Activated T-helper 1 cell treated with Interleukin-2 at 50 U/mL for 16 hours (primary cell): ENCODE measurements at places on chromosomes 4 and X.

- no peak for DNase-seq
Measured at GRCh38 chrX:13763489-13763888, 28.9 kb downstream of the OFD1 start.

DNA sequence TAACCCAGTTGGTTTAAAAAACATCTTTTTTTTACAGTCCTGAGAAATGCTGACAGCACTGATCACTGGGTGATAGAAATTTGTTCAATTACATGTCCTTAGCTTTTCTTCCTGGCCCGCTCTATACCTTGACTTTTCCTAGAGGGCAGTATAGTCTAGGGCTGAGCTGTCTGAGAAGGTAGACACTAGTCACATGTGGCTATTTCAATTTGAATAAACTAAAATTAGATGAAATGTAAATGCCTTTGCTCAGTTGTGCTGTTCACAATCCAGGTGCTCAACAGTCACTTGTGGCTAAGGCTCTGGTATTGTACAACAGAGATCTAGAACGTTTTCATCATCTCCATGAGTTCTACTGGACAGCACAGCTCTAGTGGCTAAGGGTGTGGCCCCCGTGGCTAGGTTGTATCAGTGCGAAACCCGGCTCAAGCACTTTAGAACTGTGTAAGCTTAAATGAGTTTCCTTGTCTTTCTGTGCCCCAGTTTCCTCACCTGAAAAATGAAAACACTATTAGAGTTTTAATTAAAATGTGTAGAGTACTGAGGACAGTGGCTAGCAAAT is 111.6 kb upstream of the WDR17 start:
- no peak for DNase-seq

DNA sequence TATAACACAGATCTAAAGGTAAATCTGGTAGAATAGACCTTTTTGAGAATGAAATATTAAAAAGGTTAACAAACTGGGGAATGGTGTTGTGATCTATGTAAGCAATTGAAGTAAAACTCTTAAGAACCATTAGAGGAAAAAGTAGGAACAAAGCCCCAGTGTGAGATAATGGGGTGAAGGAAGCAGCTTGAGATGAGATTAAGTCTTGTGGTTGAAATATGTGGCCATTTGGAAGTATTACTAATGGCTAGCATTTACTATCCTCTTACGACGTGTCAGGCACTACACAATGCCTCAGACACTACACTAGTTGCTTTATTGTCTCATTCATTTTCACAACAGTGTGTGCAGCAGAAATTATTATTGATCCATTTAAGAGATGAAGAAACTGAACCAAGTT is 25.9 kb upstream of the NDNF start:
- DNase-seq, result no peak

- no peak for DNase-seq
Measured at GRCh38 chr4:183986291-183986970, 81.3 kb downstream of the STOX2 start.

DNA sequence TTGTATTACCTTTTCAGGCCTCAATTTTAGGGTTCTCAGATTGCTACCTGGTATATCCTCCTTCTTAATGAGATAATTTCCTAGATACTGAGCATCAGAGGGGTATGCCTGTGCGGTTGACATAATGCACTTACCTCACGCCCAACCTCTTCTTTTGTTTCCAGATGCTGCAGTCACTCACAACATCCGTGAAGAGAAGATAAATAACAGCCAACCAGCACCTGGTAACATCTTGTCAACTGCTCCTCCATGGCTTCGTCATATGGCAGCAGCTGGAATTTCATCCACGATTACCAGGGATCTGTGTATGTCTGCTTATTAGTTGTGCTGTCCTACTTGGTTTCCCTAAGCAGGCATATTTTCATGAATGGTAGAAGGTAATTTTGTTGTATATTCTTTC is 16.7 kb downstream of the SAGE1 start:
- no peak for DNase-seq

- no peak for DNase-seq
Measured at GRCh38 chrX:22373094-22373493, 100.4 kb downstream of the CBLL2 start.

- DNase-seq, result no peak
Measured at GRCh38 chrX:134746410-134746785, 88.1 kb upstream of the PLAC1 start.

DNA sequence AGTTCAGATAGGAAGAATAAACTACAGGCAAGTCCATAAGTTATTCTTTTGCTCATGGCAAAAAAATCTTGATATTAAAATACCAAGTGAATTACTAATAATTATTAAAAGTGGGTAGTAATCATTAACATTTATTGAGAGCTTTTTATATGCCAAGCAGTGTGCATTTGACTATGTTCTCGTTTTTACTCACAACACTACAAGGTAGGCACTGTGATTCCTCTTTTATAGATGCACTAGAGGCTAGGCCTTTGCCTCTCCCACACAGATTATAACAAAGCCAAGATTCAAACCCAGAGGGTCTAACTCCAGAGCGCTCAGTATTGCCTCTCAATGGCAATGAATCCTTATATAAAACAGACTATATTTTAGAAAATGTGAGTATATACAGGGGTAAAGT is 254.2 kb downstream of the NAF1 start:
- no peak for DNase-seq

DNA sequence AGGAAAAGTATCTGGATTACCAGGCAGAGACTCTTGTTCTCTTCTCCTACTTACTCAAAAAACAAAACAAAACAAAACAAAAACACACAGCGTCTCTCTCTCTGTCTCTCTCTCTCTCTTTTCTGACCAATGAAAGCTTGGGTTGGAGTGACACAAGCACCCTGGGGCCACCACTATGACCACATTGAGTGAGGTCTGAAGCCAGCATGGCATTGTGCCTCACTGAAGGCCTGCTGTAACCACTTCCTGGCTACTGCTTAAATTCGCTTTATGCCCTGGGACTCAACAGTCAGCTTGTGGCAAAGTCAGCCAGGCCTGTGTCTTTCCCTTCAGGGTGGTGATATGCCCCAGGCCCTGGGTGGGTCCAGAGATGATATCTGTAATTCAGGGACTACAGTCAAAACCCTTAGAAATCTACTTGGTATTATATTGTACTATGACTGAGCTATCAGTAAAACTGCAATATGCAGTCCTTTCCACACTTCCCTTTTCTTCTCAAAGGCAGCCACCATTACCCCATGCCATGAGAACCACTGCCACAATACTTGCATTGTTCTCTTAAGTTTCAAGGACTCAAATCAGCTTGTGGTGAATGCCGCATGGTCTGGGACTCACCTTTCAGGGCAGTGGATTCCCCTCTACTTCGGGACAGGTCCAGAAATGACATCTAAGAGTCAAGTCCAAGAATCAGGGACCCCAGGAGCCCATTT is 606.8 kb upstream of the KLHL4 start:
- DNase-seq, result no peak

DNA sequence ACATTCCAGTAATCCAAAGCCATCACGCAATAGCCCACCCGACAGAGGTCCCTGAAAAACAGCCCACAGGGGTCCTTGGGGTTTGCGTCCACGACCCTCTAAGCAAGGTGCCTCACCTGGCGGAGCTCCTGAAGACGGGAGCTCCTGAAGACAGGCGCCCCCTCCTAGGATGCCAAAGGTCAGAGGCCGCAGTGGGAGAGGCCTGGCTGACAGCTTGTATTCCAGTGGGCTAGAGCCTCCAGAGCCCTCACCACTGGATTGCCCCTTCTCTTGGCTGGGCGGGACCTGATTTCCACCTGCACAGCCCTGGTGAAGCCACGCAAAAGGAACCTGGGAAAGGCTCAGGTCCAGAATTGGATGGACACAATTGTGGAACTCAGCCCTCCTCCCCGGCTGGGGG is 29.7 kb upstream of the WFS1 start:
- DNase-seq, result no peak

- no peak for DNase-seq
Measured at GRCh38 chr4:118920247-118920646, 31.6 kb downstream of the SYNPO2 start.

GRCh38 chrX:74349387-74349786 is 45.4 kb downstream of the ZCCHC13 start:
- no peak for DNase-seq

- DNase-seq, result no peak
Measured at GRCh38 chr4:163606896-163607691, 112.6 kb downstream of the TMA16 start.

GRCh38 chr4:1004557-1005485 is 6.6 kb upstream of the FGFRL1 start:
- no peak for DNase-seq

DNA sequence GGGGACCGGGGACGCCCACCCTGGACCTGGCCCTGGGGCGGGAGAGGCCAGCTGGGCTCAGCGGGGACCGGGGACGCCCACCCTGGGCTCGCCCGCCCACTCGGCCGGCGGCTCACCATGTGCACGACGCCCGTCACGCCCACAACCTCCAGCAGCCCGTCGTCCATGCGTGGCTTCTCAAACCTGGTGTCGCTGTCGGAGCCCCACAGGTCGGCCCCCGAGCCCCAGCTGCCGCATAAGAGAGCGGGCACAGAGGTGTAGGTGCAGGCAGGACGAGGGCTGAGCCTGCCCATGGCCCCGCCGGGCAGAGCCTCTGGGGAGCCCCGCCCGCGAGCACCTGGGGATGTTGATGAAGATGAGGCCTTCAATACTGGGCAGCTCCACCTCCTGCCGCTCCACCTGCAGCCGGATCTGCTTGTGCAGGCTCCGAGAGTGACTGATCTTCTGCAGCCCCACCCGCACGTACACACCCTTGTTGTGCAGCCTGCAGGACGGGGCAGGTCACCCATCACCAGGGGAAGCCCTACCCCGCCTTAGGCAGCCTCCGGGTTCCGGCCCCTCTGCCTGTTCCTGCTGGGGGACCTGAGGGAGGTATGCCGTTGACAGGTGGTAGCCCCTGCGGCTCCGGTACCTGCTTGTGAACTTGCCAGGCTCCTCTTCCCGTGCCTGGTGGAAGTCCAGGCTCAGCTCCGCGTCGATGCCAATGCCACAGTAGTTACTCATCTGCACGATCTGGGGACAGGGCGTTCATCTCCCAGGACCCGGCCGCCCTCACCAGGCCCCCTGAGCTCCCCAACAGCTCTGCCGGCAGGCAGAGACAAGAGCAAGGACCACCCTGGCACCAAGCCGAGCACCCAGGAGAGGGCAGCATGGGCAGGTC is 11.8 kb downstream of the DGKQ start:
- no peak for DNase-seq

GRCh38 chr4:107970063-107970798 is 19.5 kb upstream of the HADH start:
- DNase-seq, result no peak

- DNase-seq, result no peak
Measured at GRCh38 chr4:117771647-117772337, 262.5 kb upstream of the NDST3 start.

- DNase-seq, result no peak
Measured at GRCh38 chr4:38111717-38112116, 151.5 kb downstream of the PTTG2 start.

GRCh38 chrX:109089359-109089758 is 353.0 kb upstream of the IRS4 start:
- DNase-seq, result no peak

- DNase-seq, result no peak
Measured at GRCh38 chr4:172628263-172628662, 540.3 kb upstream of the GALNT7 start.

DNA sequence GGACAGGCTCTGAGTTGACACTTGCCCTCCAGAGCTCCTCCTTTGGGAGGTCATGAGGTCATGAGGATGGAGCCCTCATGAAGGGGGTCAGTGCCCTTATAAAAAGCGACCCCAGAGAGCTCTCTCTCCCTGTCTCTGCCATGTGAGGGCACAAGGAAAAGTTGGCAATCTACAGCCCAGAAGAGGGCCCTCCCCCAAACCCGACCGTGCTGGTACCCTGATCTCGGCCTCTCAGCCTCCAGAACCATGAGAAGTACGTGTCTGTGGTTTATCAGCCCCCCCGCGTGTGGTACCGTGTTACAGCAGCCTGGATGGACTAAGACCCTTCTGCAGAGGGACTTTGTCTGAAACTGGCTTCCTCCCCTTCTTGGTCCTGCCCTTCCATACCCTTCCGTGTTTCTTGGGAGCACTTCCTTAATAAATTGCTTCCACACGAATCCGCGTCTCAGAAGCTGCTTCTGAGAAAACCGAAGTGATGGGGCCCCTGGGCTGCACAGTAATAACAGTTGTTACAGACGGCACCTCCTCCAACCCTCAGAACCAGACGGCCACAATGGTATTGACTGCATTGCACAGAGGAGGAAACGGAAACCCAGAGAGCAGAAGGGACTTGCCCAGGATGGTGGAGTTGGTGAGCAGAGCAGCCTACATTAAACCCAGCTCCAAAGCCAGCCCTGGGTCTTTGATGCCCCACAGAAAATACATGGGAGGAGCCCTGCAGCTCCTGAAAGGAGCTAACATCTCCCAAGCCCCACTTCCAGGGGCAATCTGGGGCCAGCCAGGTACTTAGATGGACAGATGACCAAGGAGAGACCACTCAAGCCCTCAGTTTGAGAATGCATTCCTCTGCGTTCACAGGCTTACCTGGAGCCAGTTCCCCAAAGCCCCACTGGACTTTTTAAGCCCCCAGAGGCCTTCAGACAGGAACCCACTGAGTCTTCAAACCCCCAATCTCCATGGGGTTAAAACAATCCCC is 242.7 kb downstream of the BCOR start:
- peak; percentile 62 for DNase-seq

DNA sequence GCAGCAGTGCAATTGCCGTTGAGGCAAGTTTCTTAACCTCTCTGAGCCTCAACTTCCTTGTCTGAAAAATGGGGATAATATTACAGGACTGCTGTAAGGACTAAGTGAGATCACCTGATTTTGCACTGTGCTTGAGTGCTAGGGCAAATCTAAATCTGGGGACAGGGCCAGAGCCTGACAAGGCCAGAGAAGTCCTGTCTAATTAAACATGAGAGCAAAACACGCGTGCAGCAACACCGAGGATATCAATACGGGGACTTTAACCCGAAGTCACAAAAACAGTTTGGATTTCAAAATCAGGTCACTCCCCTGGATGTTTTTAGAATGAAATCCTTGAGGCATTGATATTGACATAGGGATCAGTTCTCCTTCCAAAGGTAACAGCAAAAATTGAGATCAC is 5.7 kb upstream of the GJB1 start:
- no peak for DNase-seq

DNA sequence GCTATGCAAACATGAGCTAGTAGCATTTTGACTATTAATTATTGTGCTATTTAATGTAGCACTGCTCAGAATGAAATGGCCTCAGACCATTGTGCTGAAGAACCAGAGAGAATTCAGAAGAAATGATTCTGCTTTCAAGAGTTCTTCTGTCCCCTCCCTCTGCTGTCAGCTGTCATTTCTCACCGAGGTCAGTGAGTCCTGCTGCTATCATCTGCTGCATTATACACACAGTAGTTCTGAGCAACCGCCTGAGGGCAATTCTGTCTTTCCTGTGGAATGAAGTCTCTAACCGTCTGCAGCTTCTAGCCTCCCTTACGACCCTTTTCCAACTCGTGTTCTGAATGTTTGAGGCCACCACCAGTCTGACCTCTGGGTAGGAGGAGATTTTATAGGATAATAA is 249.4 kb downstream of the HNRNPD start:
- DNase-seq, result no peak

GRCh38 chrX:154354013-154354412 is 20.4 kb downstream of the FLNA start:
- no peak for DNase-seq
